Thyroid gland (tissue), 4 donors: ENCODE measurements at places on chromosomes 2 and 18.

DNA sequence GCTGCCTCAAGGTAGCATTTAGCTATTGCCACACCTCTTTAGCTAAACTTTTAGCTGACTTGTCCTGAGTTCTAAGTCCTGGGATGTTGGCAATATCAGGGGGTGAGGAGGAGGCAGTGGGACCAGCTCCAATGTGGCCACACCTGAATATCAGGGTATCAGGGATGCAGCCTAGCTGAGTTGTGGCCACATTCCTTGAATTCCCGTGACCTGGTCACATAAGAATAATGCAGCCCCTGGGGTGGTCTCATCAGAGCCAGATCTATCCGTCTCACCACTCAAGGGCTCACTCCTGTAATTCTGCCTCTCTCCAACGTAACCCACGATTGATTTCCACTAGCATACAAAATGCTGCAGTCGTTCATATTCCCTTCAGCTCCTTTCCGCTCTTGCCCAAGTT, 11.6 kb upstream of the TAF1B start:
- H3K27me3 ChIP-seq = no peaks in the 10 kb centered on the region
- H3K27ac ChIP-seq = no peak overlapping the region
- H3K36me3 ChIP-seq = no peaks in the 10 kb centered on the region
- no peak for DNase-seq

GRCh38 chr2:88090446-88091283, 23.0 kb downstream of the SMYD1 start:
- H3K36me3 ChIP-seq = no peaks in the 10 kb centered on the region
- DNase-seq = no peak
- no peaks in the 10 kb centered on the region for H3K4me1 ChIP-seq
- no peak overlapping the region for H3K4me3 ChIP-seq

DNA sequence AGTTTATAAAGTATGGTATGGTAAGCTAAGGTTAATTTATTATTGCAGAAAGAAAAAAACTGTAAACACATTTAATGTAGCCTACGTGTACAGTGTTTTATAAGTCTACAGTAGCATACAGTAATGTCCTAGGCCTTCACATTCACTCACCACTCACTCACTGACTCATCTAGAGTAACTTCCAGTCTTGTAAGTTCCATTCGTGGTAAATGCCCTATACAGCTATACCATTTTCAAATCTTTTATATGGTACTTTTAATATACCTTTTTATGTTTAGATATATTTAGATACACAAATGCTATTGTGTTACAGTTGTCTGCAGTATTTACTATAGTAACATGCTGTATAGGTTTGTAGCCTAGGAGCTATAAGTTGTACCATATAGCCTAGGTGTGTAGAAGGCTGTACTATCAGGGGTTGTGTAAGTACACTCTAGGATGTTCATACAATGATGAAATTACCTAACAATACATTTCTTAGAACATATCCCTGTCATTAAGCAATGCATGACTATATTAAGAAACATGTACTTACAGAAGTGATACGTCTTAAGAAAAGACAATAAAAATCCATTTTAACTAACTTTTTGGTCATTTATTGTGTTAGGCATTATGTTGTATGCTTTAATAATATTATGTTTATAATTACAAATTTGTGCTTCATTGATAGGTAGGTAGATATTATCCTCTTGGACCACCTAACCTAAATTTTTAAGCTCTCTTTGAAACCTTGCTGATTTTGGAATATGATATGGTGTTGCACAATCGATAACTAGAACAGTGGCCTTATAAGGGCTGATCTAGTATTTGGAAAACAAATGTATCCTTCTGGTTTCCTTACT, 51.9 kb downstream of the VRK2 start:
- no peaks in the 10 kb centered on the region for H3K4me1 ChIP-seq
- DNase-seq = no peak
- no peak overlapping the region for H3K27ac ChIP-seq
- no peaks in the 10 kb centered on the region for H3K27me3 ChIP-seq

- H3K27me3 ChIP-seq = no peaks in the 10 kb centered on the region
- no peaks in the 10 kb centered on the region for H3K4me1 ChIP-seq
- no peak overlapping the region for H3K27ac ChIP-seq
- DNase-seq = no peak
Observed at GRCh38 chr2:41830600-41830999, 217.2 kb upstream of the PKDCC start.

DNA sequence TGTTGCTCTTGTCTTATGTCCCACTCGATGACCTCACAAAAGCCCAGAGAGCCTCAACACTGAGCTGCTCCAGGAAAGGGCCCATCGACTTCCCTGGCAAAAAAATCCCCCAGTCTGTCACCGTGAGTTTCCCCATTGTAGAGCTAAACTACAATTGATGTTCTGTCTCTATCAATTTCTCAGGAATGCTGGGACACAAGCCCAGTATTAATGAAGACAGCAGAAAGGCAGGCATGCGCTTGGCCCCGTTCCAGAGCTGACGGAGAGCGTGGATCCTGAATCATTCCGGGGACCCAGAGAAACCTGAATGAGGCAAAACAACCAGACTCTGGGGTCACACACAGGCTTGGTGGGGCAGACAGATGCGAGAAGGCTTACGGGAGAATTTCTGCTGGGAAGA, 146.9 kb downstream of the TTC32 start:
- no peak for DNase-seq
- no peaks in the 10 kb centered on the region for H3K27me3 ChIP-seq
- no peaks in the 10 kb centered on the region for H3K4me1 ChIP-seq
- no peak overlapping the region for H3K27ac ChIP-seq
- no peaks in the 10 kb centered on the region for H3K36me3 ChIP-seq

DNA sequence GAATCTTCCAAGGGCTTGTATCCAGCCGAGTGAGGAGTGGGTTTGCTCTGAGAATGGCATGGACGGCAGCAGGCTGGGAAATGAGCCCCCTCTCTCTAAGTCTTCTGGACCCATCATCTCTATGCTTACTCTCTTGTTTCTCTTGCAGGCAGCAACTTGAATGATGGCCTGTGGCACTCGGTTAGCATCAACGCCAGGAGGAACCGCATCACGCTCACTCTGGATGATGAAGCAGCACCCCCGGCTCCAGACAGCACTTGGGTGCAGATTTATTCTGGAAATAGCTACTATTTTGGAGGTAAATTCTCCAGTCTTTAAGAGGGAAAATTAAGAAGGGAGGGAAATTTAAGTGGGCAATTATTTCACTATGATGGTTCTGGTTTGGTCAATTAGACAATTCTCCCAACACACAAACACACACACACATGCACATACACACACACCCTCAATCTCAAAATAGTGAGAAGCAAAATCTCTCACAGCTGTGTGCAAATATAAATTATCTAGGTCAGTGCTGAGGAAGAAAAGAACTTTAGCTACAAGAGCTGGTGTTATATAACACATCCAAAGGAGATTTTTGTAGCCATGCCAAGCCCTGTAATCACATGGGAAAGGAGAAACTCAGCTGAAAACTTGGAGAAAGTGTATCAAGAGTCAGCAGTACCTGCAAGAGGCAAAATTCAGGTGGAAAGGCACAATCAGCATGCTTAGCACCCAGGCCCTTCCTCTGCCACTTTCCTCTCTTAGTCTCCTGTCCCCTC, 499.2 kb downstream of the CNTNAP5 start:
- peak overlapping the region; percentile 13 for H3K27ac ChIP-seq
- no peaks in the 10 kb centered on the region for H3K27me3 ChIP-seq
- peak; percentile 33 for DNase-seq
- no peaks in the 10 kb centered on the region for H3K36me3 ChIP-seq

GRCh38 chr2:151976945-151977353, 121.9 kb downstream of the CACNB4 start:
- H3K27ac ChIP-seq = no peak overlapping the region
- no peak for DNase-seq
- H3K36me3 ChIP-seq = no peaks in the 10 kb centered on the region
- H3K4me1 ChIP-seq = peaks cover 6% of the 10 kb centered on the region

GRCh38 chr2:236613612-236614011, 44.0 kb downstream of the ACKR3 start:
- no peak overlapping the region for H3K4me3 ChIP-seq
- no peaks in the 10 kb centered on the region for H3K4me1 ChIP-seq
- no peak overlapping the region for H3K27ac ChIP-seq
- no peaks in the 10 kb centered on the region for H3K36me3 ChIP-seq
- no peaks in the 10 kb centered on the region for H3K27me3 ChIP-seq

DNA sequence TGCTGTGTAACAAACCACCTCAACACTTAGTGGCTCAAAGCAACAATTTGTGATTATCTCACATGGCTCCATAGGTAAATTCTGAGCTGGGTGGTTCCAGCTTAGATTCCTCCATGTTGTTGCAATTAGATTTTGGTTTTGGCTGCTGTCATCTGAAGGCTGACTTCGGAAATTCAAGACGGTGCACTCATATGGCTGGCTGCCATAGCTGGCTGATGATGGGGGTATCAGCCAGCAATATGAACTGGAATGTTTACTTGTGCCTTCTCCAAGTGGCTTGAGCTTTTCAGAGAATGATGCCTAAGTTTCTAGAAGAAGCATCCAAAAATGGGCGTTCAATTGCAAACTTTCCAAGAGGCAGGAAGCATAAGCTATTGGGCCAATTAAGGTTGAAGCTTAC, 213.1 kb downstream of the GCA start:
- H3K27me3 ChIP-seq = no peaks in the 10 kb centered on the region
- H3K4me1 ChIP-seq = no peaks in the 10 kb centered on the region
- no peak overlapping the region for H3K27ac ChIP-seq
- no peak overlapping the region for H3K4me3 ChIP-seq
- DNase-seq = no peak
- H3K36me3 ChIP-seq = no peaks in the 10 kb centered on the region

DNA sequence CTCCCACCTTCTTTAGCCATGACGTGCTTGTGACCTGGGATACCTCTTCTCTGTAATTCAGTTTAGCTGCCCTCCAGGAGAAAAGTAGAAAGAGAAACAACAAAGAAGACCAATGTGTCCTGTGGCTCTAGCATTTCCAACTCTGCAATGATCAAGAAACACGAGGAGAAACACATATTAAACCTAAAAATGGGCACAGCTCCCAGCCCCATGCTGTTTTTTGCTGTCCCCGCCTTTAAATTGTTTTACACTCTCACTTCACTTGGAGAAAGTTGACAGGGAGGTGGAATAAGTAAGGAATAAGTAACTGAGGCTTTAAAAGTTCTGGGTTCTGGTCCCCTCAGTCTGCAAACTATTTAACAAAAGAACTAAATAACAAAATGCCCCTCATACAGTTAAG, 390.6 kb downstream of the TNS1 start:
- H3K4me3 ChIP-seq = no peak overlapping the region
- no peak for DNase-seq
- no peak overlapping the region for H3K27ac ChIP-seq

DNA sequence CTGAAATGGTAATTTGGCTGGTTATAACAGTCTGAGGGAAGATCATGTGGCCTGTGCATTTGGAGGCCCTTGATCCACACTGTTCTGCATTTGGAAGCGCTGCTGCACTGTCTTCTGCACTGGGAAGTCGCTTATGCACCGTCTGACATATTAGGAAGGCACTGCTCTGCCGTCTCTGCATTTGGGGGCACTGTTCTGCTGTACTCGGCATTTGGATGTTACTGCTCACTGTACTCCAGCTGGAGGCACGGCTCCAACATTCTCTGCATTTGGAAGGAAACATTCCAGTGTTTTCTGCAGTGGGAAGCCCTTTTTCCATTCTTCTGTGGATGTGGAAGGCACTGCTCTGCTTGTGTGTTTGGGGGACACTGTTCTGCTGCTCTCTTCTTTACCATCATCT, 9.6 kb upstream of the PROM2 start:
- no peaks in the 10 kb centered on the region for H3K36me3 ChIP-seq
- no peaks in the 10 kb centered on the region for H3K27me3 ChIP-seq
- no peak overlapping the region for H3K4me3 ChIP-seq
- DNase-seq = peak; percentile 23

DNA sequence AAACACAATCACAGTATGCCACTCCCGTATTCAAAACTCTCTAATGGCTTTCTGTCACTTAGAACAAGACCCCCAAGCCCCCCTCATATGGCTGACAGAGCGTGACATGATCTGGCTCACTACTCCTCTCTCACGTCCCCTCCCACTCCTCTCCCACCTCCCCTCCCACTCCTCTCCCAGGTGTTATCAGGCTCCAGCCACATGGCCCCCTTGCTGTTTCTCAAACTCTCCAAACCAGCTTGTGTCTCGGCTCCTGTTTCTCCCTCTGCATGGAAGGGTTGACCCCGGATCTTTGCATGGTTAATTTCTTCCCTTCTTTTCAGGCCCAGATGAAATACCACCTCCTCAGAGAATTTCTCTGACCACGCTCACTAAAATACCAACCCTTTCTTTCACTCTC, 180.8 kb downstream of the SLC8A1 start:
- DNase-seq = no peak
- H3K27ac ChIP-seq = no peak overlapping the region
- no peaks in the 10 kb centered on the region for H3K27me3 ChIP-seq
- H3K4me3 ChIP-seq = no peak overlapping the region
- H3K36me3 ChIP-seq = no peaks in the 10 kb centered on the region
- no peaks in the 10 kb centered on the region for H3K4me1 ChIP-seq

DNA sequence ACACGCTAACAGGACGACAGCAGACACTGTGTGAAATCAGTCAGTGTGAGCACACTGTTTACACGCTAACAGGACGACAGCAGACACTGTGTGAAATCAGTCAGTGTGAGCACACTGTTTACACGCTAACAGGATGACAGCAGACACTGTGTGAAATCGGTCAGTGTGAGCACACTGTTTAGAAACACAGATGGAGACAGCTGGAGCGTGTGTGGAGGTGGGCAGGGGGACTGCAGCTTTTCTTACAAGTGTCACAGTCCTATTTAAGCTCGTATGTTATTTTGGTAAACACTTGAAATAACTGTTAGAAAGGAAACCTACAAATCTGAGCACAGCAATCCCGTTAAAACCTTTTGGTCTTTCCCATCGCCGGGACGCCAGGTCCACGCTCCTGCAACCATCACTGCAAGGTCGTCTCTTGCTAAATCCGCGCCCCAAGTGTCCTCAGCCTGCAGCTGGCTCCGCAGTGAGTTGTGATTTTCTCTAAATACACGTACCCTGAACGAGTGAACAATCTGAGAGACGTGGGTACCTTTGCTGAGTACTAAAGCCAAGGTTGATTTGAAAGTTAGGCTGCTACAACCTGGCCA, 58.9 kb upstream of the CTDP1 start:
- no peak for DNase-seq
- no peaks in the 10 kb centered on the region for H3K27me3 ChIP-seq
- no peaks in the 10 kb centered on the region for H3K36me3 ChIP-seq
- H3K4me1 ChIP-seq = peaks cover 14% of the 10 kb centered on the region
- no peak overlapping the region for H3K27ac ChIP-seq

DNA sequence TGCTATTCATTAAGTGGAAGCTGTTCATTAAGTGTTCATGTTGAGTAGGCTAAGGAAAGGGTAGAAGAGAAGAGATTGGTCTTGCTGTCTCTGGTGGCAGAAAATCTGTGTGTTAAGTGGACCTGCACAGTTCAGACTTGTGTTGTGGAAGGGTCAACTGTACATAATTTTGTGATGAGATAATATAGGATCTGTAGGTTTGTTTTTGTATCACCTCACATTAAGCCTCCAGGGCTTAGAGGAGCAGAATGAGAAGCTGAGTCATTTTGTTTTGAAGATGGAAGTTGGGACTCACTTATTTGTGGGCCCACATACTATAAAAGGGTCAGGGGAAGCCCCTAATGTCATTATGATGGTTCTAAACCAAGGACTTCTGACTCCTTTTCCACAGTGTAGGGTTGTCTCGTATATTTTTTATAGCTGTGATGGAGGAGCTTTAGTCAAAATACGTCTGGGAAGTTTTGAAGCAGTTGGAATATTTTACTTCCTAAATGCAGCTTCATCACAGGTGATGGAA, 18.2 kb downstream of the PMS1 start:
- no peaks in the 10 kb centered on the region for H3K36me3 ChIP-seq
- no peak overlapping the region for H3K27ac ChIP-seq
- H3K27me3 ChIP-seq = no peaks in the 10 kb centered on the region
- no peak overlapping the region for H3K4me3 ChIP-seq
